ENCODE measurements at places on chromosomes 6 and 20.

DNA sequence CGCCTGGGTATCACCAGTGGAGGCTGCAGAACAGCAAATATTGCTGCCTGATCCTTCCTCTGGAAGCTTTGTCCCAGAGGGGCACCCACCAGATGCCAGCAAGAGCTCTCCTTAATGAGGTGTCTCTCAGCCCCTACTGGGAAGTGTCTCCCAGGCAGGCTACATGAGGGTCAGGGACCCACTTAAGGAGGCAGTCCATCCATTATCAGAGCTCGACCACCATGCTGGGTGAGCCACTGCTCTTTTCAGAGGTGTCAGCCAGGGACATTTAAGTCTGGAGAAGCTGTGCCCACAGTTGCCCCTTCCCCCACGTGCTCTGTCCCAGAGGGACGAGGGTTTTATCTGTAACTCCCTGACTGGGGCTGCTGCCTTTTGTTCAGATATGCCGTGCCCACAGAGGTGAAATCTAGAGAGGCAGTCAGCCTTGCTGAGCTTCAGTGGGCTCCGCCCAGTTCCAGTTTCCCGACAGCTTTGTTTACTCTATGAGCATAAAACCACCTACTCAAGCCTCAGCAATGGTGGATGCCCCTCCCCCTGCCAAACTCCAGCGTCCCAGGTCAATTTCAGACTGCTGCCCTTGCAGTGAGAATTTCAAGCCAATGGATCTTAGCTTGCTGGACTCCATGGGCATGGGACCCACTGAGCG is 25.9 kb upstream of the AIG1 start:
- no peak for DNase-seq

DNA sequence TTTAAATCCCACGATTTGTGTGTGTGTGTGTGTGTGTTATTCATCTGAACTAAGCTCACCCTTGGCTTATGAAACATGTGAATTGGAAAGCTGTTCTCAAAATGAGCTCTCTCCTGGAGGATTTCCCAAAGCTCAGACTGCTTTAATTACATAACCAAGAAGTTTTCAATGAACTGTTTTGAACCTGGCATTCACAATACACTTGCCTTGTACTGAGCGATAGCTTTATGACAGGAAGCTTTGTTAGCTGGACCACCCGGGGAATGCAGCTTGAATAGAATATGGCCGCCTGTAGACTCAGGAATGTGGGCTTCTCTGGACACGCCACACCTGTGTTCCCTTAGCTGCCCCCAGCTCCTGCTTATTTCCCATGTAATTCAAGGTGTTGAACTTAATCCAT is 71.4 kb upstream of the PREP start:
- DNase-seq, result no peak

GRCh38 chr6:168545428-168545827 is 104.4 kb downstream of the SMOC2 start:
- no peak for DNase-seq

DNA sequence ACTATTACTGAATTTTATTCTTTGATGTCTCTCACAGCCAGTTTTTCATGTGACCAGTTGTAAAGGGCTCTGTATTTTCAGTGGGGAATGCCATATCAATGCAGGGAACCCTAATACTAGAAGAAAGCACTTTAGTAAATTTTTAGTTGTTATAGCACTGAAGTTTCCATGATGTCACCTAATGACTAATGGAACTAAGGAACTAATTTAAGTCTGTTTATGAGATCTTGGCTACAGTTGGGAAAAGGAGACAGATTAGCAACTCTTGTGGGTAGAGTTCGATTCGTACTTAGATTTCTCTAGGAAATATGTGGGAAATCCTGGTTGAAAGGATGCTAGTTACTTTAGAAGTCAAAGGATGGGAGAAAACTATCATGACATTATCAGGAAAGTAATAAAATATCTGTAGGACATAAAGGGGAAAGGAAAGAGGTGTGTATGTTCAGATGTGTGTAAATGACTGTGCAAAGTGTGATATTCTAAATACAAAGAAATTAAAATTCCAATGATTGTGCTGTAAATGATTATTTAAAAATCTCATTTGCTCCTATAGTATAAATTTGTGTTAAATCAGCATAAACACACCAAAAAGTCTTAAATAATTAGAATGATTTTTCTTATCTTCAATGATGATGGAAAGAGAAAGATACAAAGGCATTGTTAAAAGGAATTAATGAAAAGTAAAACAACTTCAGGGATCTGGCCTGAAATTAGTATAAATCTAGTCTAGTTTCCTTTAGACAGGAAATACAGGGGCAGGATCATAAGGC is 103.4 kb downstream of the LRRC1 start:
- no peak for DNase-seq

DNA sequence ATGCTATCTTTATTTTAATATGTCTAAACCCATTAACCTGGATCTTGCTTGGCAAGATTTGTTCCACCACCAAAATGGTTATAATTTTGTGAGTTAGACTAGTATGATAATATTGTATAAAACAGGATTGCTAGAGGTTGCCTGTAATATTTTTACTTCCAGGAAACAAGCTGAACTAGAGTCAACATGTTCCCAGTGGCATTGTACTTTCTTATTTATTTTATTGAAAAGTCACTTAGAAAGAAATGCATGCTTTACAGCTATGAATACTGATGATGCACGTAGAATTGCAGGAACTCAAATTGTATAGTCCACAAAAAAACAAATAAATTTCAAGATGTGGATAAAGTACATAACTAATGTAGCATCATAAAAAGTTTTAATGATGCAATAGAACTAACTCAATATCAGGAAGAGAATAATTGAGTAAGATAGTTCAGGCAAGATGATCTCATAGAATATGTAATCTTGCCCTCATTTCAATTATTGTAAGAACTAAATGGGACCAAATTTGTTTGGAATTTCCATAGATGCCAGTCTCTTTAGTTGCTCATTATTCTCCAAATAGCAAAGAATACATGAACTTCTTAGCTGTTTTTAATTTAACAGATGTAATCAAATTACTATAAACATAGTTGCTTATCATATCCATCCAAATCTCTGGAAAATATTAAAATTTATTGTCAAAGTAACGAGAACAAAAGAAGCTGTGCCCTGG is 451.8 kb downstream of the COL12A1 start:
- DNase-seq, result no peak

GRCh38 chr20:36499723-36500501 is 41.4 kb upstream of the MYL9 start:
- DNase-seq, result no peak

GRCh38 chr20:63032861-63033793 is 26.4 kb upstream of the BHLHE23 start:
- DNase-seq, result no peak

GRCh38 chr6:162973151-162973872 is 245.5 kb downstream of the PACRG start:
- DNase-seq, result no peak

All from activated naive CD8-positive, alpha-beta T cell treated with anti-CD3 and anti-CD28 coated beads, Interleukin-2, amount 50 U/mL, for 16 hours (primary cell).